Activated naive CD8-positive, alpha-beta T cell treated with anti-CD3 and anti-CD28 coated beads, Interleukin-2, amount 50 U/mL, for 24 hours (primary cell): ENCODE measurements at places on chromosomes 11 and 22.

DNA sequence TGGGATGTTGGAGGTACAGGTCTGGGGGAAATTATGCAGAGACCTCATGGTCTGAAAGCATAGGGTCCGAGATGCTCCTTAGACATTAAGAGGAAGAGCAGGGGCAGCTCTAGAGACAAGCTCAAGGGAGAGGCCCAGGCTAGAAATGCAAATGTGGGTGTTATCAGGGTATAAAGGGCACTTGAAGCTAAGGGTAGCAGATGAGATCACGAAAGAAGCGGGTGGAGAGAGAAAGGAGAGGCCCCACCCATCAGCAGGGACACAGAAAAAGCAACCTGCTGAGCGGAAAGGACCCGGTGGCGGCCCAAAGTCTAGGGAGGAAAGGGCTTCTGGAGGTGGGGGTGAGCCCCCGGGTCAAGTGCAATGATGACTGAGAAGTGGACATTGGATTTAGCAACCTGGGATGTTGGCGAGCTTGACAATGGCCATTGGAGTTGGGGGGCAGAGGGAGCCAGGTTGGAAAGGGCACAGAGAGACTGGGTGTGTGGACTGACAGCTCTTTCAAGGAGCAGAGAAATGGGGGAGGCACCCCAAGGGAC is 8.9 kb downstream of the TMPRSS6 start:
- DNase-seq = no peak

GRCh38 chr11:132093536-132094259 is 723.3 kb downstream of the NTM start:
- no peak for DNase-seq

- DNase-seq = no peak
Measured at GRCh38 chr22:35436421-35436820, 36.5 kb downstream of the MCM5 start.

DNA sequence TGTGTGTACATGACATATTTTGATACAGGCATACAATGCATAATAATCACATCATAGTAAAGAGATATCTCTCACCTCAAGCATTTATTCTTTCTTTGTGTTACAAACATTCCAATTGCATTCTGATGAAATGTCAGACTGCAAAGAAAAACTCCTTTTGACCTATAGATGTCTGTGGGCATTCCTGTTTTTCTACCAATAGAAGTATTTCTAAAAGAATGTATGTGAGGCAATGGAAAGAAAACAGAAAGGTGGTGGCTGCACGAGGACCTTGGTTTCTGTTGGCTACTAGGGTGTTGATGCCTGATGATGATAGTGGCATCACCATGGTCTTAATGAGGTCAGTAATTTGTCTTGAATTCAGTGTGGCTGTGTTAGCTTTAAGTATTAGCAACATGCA is 137.0 kb upstream of the ANO3 start:
- DNase-seq = no peak

- DNase-seq = no peak
Measured at GRCh38 chr22:18947905-18948304, 11.8 kb upstream of the PRODH start.

GRCh38 chr22:30420347-30421125 is 5.0 kb upstream of the MTFP1 start:
- DNase-seq = no peak

- DNase-seq = no peak
Measured at GRCh38 chr22:45969414-45969799, 7.6 kb downstream of the WNT7B start.

- DNase-seq = no peak
Measured at GRCh38 chr11:122140500-122140899, 24.5 kb upstream of the BLID start.

DNA sequence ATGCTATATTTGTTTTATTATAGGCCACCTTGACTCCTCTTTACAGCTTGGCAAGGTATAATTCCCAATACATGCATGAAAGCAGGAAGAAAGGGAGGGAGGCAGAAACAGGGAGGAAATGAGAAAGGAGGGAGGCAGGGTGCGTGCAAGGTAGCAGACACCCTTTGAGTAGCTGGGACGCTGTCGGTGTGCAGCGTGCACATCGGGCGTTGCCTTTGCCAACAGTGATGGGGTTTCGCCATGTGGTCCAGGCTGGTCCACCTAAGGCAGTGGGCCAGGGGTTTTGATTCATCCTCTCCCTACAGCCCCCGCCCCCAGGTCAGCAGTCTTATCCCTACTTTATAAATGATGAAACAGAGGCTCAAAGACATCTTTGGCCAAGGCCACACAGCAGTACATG is 25.0 kb upstream of the PHF21B start:
- DNase-seq = no peak

DNA sequence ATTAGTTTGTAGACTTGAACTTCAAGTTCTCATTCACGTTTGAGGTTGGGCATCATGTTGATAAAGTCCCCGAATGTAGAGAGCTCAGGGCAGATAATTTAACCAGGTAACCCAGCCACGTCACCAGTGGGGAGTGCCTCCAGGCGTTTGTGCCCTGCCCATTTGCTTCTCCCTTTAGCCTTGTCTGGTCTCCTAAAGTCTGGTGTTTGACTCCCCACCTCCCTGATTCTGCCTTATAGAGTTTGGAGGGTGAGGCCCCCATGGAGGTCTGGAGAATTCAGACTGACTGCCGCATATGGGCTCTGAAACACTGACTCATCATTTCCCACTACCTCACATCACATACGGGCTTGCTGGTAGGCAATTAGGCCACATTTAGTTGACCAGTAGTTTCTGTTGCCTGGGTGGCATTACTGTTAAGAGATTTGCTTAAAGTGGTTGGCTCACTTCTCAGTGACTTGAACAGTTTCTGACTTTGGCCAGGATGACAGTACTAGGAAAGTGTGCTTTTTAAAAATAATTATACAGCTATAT is 99.3 kb upstream of the GAL start:
- DNase-seq = no peak

GRCh38 chr11:45817191-45817590 is 12.2 kb downstream of the SLC35C1 start:
- DNase-seq = no peak

GRCh38 chr11:103928802-103929161 is 107.7 kb upstream of the DDI1 start:
- no peak for DNase-seq

GRCh38 chr11:6900327-6900999 is 8.2 kb upstream of the OR2D2 start:
- DNase-seq = no peak

GRCh38 chr11:126546191-126546590 is 190.7 kb downstream of the ST3GAL4 start:
- DNase-seq = no peak

DNA sequence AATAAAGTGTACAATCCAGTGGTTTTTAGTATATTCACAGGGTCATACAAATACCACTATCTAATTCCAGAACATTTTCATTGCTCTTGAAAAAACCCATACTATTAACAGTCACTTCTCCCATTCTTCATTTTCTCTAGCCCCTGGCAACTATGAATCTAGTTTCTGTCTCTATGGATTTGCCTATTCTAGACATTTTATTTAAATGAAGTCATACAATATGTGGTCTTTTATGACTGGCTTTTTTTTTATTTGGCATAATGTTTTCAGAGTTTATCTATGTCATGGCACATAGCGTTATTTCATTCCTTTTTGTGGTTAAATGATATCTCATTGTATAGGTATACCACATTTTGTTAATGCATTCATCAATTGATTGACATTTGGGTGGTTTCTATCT is 59.4 kb downstream of the KDM2A start:
- DNase-seq = no peak

DNA sequence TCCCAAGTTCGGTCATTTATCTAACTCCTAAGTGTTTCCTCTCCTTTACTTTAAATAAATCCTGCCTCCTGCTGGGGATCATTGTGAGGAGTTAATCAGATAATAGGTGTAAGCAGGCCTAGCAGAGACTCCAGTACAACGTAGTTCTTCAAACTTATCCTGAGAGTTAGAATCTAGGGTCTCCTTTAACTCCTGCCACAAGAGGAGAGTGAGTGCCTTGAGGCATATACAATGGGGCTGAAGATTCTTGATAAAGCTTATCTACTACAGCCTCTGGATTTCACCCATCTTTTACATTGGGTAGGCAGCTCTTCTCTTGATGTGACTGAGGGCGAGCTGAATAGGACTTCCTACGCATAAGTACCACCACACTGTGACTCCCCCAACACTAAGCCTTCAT is 3.1 kb upstream of the GALNT18 start:
- DNase-seq = no peak

GRCh38 chr11:27678242-27678641 is 22.0 kb downstream of the BDNF start:
- no peak for DNase-seq

DNA sequence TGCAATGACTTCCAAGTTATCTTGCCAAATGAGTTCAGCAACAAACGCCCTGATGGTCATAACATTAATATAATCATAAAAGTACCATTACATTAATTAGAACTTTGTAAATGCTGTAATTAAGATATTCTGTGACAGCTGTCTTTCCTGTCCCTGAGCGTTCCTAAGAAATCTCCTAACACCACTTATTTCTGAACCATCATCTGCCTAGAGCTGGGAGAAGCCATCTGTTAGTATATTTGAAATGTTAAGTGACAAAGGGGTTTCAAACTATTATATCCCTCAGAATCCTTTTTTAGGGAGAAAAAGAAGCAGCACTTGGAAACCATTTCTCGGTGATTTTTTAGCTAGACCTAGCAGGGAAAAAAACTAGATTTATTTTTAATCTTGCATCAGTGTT is 657.5 kb downstream of the FAM181B start:
- no peak for DNase-seq

DNA sequence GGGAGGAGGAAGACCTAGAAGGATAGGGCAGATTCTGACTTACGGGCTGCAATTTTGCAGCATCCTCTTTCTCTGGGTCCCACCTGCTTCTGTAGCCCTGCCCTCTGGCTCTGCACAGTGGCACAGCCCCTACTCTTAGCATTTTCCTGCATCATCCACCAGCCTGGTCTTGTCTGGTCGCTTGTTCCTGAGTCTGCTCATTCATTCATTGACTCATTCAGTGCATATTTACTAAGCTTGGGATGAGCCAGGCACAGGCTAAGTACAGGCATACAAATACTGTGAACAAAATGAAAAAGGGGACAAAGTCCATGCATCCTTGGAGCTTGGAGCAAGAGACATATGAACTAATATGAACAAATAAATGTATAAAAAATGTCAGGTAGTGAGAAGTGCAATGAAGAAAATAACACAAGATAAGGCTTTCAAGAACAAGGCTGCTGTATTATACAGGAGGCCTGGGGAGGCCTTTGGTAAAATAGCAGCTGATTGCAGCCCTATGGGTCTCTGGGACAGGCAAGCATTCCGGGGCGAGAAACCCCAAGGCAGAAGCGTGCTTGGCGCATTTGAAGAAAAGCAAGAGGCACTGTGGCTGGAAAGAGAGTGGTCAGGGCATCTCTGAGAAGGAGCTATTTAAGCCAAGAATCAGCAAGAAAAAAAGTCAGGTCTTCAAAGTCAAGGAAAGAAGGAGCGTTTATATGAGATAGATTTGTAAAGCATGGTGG is 108.0 kb upstream of the ALX4 start:
- no peak for DNase-seq

DNA sequence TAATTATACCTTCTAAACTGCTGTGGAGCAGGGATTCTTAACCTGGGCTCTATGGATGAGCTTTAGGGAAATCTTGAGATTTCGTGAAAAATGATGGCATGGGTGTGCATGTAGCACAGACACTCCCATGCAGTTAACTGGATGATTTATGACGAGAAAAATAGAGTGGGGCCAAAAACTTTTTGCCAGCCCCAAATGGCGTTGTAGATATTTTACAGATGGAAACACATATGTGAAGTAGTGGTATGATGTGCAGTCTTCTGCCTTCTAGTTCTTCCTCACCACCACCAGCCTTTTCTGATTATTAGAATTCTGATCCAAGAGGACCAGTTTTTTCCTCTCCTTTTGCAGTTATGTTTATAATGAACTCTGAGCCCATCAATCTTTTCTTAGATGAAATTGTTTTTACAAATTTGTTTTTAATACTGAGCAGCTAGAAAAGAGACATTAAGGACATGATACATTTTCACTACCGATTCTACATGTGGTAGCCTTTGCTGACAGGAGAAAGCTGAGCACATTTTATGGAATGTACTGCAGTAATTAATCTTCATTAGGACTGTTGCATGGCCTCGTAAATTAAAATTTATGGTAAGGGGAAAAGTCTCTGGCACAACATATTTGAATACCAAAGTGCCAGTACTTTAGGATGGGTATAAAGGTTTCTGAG is 261.4 kb downstream of the DDX10 start:
- DNase-seq = no peak

DNA sequence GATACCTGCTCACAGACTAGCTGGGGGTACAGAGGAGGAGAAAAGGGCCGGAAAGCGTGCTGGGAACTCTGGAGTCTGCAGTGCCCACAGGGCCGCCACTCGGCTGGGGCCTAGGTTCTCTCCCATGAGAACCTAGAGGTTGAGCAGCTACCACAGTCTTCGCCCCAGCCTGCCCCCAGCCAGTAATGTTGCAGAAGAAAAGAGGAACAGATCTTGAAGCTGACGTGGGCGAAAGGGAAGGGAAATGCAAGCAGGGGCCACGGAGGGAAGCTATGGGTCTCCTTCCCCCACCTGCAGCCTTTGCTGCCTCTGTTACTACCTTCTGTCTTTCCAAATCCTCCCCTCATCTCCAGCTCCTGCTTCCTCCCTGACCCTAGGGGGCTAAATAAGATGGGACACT is 28.8 kb upstream of the P2RY2 start:
- DNase-seq = no peak

- no peak for DNase-seq
Measured at GRCh38 chr22:20664594-20664959, 109.3 kb upstream of the SERPIND1 start.

- no peak for DNase-seq
Measured at GRCh38 chr22:19719488-19720021, 3.8 kb upstream of the GP1BB start.
